ENCODE measurements at places on chromosomes 12 and 14.

- DNase-seq, result no peak
Measured at GRCh38 chr14:102545461-102546265, 36.1 kb upstream of the ANKRD9 start.

- DNase-seq, result no peak
Measured at GRCh38 chr12:55937981-55938380, 7.0 kb downstream of the DGKA start.

DNA sequence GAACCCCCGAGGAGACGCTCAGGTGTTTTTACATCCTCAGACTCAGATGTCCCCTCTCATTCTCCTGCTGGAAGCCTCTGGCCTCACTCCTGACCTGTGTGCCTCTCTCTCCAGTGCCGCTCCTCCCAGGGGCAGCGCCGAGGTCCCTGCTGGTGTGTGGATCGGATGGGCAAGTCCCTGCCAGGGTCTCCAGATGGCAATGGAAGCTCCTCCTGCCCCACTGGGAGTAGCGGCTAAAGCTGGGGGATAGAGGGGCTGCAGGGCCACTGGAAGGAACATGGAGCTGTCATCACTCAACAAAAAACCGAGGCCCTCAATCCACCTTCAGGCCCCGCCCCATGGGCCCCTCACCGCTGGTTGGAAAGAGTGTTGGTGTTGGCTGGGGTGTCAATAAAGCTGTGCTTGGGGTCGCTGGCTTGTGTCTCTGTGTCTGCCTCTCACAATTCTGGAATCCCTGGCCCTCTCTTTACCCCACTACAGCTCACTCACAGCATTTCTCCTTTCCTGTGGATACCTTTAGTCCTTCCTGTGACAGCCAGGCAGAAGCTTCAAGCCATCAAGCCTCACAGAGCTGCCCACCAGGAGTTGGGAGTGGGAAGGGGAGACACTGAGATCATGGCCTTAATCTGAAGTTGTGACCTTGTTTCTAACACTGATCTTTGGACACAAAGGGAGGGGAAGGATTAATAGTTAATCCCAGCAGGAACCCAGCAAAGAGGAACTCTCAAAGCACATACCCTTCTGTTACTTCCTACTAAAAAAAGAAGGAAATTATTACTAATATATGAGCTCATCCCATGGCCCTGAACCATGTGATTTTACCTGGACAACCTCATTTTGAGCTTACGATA, 1.1 kb upstream of the SOAT2 start:
- no peak for DNase-seq

GRCh38 chr12:6336079-6336888, 5.6 kb downstream of the TNFRSF1A start:
- peak; percentile 23 for DNase-seq

DNA sequence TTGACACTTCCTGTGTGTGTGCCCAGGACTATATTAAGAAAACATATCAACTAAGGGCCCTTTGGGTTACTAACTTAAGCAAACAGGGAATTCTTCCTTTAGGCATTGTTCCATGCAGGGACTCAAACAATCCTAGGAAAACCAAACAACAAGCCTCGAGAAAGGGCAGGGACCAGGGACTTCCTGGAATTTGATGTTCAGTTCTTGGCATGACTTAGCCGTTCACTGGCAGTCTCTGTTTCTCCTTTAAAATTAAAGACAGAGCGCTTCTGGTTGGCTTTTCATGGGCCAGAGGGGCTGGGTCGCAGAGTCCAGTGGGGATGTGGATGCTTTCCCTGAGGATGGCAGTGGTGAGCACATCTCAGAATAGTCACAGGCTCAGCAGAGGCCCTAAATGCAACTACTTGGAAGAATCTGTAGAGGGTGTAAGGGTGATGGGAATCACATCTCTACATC, 35.2 kb downstream of the RNFT2 start:
- no peak for DNase-seq

DNA sequence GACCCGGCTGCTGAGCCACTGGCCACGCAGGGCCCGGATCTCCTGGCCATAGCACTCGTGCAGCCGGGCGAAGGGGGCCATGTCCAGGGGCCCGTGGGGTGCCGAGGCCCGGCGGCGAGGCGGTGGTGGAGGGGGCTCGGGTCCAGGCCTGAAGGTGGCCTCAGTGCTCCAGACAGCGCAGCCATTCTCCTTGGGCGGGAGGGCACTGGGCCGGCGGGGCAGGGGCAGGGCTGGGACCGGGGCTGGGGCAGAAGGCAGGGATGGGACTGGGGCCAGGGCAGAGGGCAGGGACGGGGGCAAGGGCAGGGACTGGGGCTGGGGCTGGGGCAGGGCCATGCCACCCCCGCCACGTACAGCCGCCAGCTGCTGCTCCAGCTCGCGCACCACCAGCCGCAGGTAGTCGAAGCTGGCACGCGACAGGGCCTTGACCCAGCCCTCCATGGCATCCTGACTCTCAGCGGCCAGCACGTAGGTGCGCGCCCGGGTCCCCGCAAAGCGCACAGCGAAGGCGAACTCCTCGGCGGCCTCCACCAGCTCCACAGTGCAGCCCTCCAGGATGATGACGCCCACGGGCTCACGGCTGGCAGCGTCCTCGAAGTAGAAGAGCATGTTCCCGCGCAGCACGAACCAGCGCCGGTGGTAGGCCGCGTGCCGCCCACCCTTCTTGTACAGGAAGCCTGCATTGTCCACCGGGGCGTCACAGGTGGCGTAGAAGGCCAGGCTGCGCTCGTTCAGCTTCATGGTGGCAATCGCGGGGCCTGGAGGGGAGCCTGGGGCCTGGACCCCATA, 6.0 kb downstream of the PHETA1 start:
- DNase-seq, result no peak

- no peak for DNase-seq
Measured at GRCh38 chr12:77108707-77109106, 43.3 kb upstream of the E2F7 start.

GRCh38 chr12:22792138-22792537, 167.2 kb downstream of the ETNK1 start:
- no peak for DNase-seq

GRCh38 chr12:480831-481816, 21.4 kb downstream of the B4GALNT3 start:
- DNase-seq, result no peak

GRCh38 chr14:26846388-26846787, 248.6 kb upstream of the NOVA1 start:
- no peak for DNase-seq

DNA sequence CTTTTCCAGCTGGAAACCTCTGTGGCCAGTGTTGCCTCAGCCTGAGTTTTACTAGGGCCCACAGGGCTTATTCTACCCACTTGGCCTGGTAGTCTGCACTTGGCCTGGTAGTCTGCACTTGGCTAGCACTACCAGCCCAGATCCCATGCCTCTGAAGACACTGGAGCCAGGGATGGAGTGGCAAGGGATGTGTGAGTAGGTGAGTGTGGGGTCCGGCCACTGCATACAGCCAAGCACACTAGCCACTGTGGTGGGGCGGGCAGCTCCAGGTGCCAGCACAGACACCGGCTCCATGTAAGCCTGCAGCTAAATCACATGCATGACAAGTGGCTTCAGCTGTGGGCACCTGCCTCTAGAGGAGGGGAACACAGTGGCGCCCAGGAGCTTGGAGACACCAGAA, 63.4 kb upstream of the NAV3 start:
- no peak for DNase-seq

- DNase-seq, result no peak
Measured at GRCh38 chr12:107990325-107990724, 138.8 kb upstream of the WSCD2 start.

- DNase-seq, result no peak
Measured at GRCh38 chr14:35998303-35998702, 172.2 kb downstream of the BRMS1L start.

- DNase-seq, result no peak
Measured at GRCh38 chr14:51014086-51014485, 69.8 kb upstream of the PYGL start.

- DNase-seq, result no peak
Measured at GRCh38 chr12:3697311-3697870, 55.5 kb downstream of the CRACR2A start.

DNA sequence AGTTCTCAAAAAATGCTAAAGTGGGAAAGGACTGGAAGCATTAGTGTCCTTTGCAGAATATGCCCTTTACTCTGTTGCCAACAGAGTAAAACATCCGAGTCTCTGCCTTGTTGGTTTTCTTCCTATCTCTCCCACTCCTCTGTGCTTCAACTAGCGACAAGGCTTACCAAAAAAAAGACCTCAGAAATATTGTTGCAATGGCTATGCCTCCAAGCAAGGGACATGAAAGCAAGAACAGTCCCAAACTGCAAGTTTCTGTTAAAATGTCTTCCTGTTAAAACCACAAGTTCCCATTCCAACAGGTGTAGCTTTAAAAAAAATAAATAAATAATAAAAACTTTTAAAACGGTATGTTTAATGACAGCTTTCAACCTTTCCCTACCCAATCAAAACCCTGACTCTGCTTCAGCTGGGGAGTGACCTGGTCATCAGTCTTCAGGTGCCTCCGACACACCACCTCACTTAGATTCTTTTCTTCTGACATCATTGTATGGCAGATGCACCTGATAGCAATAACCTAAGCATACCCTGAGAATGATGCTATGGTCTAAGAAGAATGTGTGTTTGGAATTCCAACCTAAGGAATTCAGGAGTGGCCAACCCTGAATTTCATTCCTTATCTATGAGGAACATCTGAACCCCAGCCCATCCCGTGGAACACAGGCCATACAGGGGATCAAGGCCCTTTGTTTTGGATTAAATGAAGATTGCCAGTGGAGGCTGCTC, 81.0 kb downstream of the RPS29 start:
- DNase-seq, result no peak

GRCh38 chr12:5200278-5201087, 156.8 kb downstream of the KCNA5 start:
- DNase-seq, result no peak

DNA sequence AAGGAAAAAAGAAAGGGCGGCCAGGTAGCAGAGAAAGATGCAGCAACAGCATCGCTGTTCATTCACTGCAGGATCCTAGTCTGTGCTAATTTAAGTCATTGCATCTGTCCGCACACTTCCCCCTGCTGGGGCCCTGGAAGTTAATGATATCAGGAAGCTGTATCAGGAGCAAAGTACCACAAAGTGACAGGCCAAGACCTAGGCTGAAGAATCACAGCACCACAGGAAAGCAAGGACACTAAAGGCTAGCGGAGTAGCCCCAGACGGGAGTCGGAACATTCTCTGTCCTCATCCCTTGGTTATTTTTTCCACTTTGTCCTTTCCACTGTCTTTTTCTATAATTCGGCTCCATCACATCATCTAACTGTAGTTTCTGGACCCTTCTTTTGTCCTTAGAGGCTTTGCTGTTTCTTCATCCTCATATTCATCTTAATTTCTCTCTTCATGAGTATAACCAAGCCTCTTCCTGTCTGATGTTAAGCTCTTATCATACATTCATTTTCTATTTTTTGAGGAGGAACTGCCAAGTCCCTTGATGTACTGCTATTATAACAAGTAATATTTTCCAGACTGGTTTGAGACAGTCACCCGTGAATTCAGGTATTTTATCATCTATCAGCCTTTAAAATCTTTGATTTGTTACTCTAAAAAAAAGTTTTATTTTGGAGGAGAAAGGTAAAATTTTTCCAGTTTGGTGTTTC, 28.3 kb downstream of the DUSP16 start:
- no peak for DNase-seq

- DNase-seq, result no peak
Measured at GRCh38 chr12:127496255-127496654, 770.7 kb upstream of the TMEM132C start.

- DNase-seq, result no peak
Measured at GRCh38 chr12:26273811-26274210, 78.4 kb downstream of the SSPN start.

- DNase-seq, result no peak
Measured at GRCh38 chr14:56413721-56414120, 165.9 kb upstream of the TMEM260 start.

DNA sequence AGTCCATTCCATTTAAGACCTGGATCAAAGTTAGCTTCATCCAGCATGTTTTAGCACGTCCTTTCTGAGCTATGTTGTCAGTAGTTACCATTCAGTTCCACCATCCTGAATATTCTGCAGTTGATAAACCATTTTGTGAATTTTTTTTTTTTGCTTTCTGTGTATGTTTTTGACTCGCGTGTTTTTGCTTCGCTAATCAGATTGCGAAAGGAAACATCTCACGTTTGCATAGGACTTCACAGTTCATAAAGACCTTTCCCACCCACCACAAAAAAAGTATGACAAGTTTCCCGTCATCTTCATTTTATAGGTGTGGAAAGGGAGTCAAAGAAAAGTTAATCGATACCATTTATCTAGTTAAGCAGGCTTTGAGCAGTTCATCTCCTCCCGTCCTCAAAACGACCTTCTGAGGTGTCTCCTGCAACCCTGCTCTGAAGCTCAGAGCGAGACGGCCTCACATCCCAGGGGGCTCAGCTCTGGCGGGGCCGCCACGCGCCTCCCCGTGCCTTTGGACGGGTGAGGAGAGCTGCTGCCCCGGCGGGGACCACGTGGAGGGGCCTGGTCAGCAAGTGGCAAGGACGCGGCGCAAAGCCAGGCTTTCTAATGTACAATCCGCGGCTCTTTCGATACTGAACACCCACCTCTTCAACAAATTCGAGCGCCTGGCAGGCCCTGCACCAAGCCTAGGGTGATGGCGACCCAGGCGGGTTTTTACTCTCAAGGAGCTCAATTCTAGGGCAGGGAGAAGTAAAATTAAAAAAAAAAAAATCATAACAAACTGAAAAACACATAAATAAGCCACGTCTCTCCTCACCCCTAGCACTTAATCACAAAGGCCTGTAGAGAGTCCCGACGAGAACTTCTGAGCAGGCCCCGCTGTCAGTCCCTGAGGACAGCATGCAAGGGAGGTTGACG, 988 bp upstream of the TMEM263 start:
- peak; percentile 23 for DNase-seq

DNA sequence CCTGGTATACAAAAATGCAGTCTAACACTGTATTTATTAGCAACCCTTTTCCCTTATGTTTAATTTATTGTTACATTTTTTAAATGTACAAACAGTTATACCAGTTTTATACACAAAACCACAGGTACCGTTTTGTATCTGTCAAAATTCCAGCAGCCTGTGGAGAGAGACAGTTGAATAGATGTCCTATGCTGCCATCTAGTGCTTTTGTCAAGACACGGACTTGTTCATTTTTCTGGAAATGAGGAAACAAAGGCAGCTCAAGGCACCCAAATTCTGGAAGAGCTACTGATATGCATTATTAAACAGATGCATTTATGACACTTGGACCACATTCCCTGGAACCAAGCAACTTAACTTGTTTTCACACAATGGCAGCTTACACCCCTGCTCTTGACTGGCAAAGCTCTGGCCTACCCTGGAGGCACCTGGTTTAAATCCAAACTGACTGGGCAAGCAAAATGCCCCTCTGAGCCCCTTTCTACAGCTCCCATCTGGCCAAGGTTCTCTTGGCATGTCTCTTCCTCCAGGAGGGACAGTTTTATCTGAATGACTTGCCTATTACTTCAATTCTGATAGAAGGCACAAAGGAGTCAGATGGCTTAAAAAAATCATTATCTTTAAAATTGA, 286.9 kb upstream of the PRKD1 start:
- no peak for DNase-seq

DNA sequence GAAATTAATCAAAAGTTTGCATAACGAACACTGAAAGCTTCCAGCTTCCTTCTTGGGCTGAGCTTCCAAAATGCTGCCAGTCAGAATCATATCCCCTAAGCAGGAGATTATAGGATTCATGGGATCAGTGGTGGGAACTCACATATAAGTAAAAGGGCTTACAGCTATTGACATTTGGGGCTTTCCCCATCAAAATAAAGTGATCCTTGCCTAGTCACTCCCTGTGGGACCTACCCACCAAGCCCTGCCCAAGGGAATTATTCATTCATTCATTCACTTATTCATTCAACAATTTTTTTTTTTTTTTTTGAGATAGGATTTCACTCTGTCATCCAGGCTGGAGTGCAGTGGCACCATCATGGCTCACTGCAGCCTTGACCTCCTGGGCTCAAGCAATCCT, 47.5 kb upstream of the NR1H4 start:
- DNase-seq, result no peak

- DNase-seq, result no peak
Measured at GRCh38 chr14:21455592-21455911, 371 bp downstream of the CHD8 start.
